Transverse colon (tissue), 4 donors: ENCODE measurements at places on chromosomes 1 and 21. TPM values are rescaled to one million over a fixed set of nuclear protein-coding genes. Genes with fewer than 3 reads are reported as not detected.

Gene ZSWIM5
- 14.2 TPM for total RNA-seq

Gene C1orf94
- not detected for total RNA-seq

Gene CYP4A11
- not detected for total RNA-seq

Gene PEF1
- 61.7 TPM for total RNA-seq

Gene SYF2
- 2.8 TPM for total RNA-seq

Gene MATN1
- not detected for total RNA-seq

Gene PCNT
- total RNA-seq: 171 TPM

Gene CCDC185
- not detected for total RNA-seq

Gene MIXL1
- total RNA-seq: not detected

Gene GJC2
- total RNA-seq: 0.20 TPM

DNA sequence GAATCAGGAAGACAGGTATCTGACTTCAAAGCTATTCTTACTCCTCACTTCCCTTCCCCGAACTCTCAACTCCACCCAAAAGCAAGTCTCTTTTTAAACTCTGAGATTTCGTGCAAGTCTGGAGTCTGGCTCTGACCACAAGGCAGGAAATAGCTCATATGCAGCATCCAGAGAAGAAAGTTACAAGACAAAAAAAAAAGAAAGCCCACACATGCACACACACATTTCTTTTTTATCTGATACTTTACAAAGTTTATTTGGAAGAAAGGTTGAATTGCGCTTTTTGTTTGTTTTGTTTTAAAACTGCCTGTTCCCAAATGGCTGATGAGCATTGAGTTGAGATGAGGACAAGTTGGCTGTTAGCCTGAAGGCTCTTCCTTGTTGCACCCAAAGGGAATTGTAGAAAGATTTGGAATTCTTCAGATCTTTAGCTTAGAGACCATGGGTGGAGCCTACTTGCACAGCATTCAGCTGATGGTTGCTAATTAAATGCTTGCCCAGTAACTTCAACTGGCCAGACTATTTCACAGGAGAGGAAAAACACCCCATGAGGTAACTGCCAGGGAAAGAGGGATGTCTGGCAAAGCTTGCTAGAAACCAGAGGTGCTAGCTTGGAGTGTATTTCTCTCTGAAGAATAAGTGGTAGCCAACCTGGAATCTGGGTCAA is 490.3 kb downstream of the TTLL7 start:
- DNase-seq: no peak

GRCh38 chr1:2982615-2983318 is 38.5 kb upstream of the ACTRT2 start:
- no peak for DNase-seq

GRCh38 chr1:9066945-9067807 is 2.3 kb downstream of the SLC2A5 start:
- DNase-seq: peak; percentile 53

DNA sequence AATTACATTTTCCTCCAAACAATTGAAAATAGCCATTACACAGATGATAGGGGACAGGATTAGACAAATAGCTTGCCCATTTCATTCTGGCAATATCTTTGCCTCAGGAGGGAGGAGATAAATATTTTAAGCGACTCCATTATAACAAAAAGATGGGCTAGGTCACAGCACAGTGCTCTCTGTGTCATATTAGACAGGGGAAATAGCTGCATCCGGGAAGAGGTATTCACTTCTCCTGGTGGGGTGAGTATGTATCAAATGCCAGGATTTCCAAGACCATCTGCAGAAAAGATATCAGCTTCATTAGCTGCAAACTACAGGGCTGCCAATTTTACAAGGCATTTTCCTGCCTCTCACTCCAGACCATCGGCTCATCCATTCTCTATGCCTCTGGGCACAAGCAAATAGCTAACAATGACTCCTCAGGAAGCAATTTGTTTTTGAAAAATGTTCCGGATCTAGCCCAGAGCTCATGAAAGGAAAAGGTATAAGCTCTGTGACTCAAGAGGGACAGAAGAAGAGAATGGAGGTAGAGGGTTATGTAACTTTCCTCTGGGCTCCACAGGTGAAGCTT is 41.9 kb upstream of the ANGPTL7 start:
- no peak for DNase-seq

DNA sequence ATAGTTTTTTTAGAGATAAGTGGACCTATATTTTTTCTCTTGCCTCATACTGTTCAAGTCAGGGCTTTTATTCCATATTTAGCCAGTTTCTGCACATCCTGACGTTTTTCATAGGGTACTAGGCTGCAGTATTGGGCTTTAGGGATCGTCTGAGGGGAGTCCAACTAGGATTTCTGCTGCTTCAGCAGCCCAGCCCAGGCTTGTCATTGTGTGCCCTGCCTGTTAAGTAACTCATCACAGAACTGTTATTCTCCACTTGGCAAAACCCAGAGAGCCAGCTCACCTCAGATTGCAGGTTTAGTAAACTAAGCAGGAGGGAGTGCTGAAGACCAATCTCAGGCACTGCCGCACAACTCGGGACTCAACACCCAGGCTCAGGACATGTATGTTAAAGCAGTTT is 2.8 kb downstream of the GALNT2 start:
- DNase-seq: no peak

DNA sequence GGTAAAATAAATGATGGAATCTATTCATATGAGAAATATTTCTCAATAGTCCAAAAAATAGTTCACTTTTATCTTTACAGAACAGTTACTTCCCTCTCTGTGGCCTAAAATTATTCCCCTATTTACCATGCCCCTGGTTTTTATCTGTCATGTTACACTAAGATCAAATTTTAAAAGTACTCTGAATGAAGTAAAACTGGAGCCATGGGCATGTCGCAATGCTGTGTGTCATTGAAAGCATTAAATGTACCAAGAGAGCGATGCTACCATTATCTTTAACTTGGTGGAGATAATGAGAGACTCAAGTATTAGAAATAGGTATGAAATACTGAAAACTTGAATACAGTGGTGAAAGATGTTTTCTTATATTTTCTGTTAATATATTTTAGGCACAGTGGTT is 146.2 kb downstream of the KCNT2 start:
- DNase-seq: no peak

DNA sequence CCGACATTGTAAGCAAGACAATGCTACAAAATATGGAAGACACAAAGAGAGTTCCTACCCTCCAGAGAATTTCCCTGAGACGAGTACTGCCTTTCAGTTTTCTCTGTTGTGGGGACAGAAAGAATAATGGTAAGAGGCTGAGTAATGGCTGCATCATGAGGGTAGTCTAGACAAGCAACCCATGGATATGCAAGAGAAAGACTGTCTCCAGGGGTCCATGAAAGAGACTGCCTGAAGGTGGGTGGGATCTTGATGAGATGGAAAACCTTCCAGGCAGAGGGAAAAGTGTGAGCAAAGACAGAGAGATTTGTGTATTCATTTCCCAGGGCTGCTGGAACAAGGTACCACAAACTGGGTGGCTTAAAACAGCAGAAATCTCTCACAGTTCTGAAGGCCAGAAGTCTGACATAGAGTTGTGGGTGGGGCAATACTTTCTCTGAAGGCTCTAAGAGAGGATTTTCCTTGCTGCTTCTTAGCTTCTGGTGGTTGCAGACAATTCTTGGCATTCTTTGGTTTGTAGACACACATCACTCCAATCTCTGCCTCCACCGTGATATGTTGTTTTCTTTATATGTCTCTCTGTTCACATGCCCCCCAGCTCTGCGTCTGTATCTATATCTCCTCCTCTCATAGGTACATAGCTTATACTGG is 41.4 kb downstream of the ANP32E start:
- no peak for DNase-seq

- DNase-seq: no peak
Measured at GRCh38 chr1:79355090-79355489, 348.6 kb upstream of the ADGRL4 start.

DNA sequence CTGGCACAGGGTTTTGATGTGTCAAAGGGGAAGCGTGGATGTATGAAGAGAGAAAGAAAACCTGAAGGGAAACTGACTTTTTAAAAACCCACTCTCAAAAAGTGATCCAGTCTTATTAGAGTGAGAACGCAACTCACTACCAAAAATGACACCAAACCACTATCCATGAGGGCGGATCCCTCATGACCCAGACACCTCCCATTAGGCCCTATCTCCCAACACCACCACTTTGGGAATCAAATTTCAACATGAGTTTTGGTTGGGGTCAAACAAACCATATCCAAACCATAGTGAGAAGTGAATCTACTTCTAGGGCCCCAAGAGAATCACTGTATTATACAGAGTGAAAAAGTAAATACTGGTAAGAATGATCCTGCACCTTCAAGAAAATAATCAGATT is 53.5 kb downstream of the FNBP1L start:
- DNase-seq: no peak

- DNase-seq: peak; percentile 29
Measured at GRCh38 chr1:94044290-94044790, 76.6 kb downstream of the ABCA4 start.

GRCh38 chr1:116724765-116725375 is 29.4 kb upstream of the CD2 start:
- peak; percentile 75 for DNase-seq

DNA sequence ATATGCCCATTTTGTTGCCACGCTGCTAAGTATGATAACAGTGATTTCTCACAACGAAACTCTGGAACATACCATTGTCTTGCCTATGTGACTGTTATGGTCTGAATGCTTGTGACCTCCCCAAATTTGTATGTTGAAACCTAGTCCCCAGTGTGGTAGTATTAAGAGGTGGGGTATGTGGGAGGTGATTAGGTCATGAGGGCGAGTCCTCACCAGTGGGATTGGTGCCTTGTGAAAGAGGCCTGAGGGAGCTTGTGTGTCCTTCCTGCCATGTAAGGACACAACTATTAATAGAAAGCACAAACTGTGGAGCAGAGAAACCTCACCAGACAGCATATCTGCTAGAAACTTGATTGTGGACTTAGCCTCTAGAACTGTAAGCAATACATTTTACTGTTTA is 84.6 kb downstream of the SELENOF start:
- no peak for DNase-seq

- no peak for DNase-seq
Measured at GRCh38 chr1:221223281-221223680, 344.0 kb downstream of the HLX start.

DNA sequence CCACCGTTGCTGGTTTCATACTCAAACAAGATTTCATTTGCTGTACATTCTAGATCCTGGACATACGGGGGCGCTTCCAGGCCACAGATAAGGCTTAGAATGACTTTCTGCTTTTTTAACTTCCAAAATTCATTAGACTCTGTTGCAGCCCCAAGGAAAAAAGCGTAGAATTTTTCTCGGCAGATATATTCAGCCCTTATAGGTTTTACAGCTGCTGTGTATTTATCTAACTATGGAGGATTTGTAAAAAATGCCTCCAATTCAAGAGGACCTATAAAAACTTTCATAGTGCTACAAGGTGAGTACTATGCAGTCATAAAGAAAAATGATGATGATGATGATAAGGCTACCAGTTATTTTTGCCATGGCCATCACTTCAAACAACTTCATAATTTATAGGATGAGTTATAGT is 51.6 kb downstream of the SLC30A10 start:
- no peak for DNase-seq

DNA sequence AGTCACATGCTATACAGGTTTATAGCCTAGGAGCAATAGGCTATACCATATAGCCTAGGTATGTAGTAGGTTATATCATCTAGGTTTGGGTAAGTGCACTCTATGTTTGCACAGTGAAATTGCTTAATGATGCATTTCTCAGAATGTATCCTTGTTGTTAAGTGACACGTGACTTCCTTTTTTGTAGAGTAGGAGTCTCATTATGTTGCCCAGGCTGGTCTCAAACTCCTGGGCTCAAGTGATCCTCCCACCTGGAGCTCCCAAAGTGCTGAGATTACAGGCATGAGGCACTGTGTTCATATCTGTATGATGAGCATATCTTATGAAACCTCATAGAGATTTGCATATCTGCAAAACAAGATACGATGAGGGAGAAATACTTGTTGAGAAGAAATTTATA is 13.8 kb upstream of the ABCB10 start:
- DNase-seq: no peak

DNA sequence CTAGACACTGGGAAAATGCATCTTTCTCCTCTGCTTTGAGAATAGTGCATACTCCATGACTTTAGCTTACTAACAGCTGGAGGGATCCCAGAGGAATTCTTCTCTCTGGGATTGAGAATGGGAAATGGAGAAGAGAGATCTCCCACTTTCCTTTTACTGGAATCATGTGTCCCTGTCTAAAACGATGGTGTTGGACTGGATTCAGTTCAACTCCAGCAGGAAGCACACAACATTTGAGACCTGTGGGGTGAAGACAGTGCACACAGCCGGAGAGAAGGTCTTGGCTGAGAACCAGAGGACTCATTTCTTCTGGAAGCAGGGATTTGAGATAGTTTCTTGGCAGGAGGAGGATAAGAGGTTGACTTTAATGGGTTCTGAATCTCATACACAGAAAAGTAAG is 58.7 kb downstream of the TRABD2B start:
- no peak for DNase-seq

DNA sequence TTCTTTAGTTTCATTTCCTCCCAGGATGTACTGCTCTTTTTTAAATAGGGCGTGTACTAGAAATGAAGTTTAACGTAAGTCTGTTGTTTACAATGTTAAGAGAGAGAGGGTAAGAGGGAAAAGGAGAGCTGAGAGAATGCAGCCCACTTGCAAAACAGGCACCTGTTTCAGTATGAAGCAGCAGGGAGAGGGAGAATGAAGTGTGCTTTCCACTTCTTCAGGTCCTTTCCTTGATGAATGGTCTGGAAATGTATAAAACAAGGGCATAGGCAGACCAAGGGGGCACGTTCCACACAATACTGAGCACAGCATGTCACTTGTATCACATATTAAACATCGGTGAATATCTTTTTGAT is 2.0 kb downstream of the KCNA3 start:
- peak; percentile 32 for DNase-seq

DNA sequence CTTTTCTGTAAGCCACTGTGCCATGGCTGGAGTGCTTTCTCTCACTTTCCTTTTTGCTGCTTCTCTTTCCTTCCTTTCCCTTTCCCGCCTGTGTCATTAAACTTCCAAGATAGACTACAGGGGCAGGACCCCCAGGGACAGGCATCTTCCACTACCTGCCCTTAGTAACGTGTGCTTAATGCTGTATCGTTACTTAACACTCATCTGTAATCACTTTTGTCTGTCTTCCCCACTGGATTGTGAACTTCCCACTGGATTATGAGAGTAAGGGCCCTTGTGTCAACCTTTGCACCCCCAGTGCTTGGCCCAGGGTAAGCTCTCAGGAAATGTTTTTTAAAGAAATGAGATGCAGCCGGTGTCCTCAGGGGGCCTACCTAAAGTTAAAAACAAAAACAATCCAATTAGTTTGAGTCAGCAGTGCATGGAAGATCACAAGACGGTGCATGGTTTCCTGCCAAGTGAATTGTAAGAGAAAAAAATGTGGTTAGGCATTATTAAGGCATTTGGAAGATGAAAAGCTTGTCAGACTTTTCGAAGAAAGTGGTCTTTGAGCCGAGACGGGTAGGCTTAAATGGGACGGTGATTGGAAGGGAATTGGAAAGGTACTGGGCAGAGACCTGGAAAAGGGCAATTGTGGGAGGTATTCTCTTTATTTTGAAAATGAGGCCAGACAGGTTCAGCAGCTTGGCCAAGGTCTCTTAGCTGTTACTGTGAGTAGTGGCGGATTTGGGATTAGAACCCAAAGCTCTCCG is 958 bp downstream of the LYPLAL1 start:
- DNase-seq: peak; percentile 10

GRCh38 chr1:186568221-186568620 is 107.3 kb upstream of the PDC start:
- DNase-seq: no peak
